ENCODE measurements at places on chromosomes 2 and 18.
A peak's percentile ranks its signal among the peaks of the same experiment; 100 is the strongest.

- no peak for DNase-seq
These were observed 112.4 kb downstream of the DCC start for GRCh38 chr18:52452427-52452826.

DNA sequence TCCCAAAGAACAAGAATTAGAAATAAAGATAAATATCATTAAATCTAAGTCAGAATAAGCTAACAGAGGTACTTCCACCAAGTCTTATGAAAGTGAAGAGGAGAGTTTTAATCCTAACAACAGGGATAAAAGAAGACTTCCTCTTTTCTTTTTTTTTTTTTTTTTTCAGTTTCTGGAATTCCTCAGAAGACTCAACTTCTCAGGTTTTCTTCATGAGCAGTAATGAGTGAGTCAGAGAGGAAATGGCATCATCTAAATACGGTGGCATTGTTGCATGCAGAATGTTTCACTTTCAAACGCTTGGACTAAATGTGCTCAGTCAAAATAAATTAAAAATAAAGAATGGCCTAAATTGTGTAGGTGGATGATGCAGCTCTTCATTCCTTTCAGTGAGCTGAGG is 45.6 kb upstream of the ARHGAP15 start:
- no peak for DNase-seq

GRCh38 chr18:76233406-76233805 is 261.6 kb downstream of the ZNF516 start:
- DNase-seq, result no peak

DNA sequence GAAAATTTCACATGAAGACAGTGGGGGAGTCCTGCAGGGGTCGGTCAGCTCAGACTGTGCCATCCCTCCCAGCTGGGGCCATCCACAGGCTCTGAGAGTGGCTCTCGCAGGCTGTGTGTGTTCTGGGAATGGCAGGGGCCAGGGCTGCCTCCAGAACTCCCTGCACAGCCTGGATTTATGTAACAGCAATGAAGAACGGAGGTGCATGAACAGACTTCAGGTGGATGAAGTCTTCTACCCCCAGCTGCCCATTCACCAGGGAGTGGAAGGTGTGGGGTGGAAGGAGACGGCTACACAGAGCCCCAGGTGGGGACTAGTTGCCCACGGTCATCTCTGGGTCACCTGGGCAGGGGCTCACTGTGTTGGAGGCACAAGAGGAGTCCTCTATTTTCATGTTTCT is 56.1 kb upstream of the HDAC4 start:
- no peak for DNase-seq

GRCh38 chr18:75880266-75880665 is 452.8 kb upstream of the SMIM21 start:
- DNase-seq, result peak; percentile 38

DNA sequence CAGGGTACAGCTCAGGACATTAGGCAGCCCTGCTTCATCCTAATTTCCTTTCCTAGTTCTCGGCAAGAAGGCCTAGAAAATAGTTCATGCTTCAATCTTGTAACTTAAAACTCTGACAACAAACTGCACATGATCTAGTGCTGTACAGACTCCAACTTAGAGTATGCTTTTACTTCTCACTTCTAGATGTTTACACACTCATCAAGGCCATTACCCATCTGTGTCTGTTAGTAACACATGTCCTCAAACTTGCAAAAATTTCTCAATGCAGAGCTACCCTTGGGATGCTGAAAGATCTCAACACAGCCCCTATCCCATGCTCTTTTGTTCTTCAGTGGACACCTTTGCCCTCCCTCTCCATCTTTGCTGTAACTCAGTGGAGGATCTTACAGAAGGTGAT is 252.0 kb downstream of the OSR1 start:
- DNase-seq, result no peak

- DNase-seq, result no peak
These were observed 17.9 kb downstream of the SDC1 start for GRCh38 chr2:20207051-20207450.

- no peak for DNase-seq
These were observed 50.1 kb upstream of the ASAP2 start for GRCh38 chr2:9156483-9156882.
